ENCODE measurements at places on chromosomes 11 and 22. TPM values are rescaled to one million over a fixed set of nuclear protein-coding genes. Genes with fewer than 3 reads are reported as not detected.

DNA sequence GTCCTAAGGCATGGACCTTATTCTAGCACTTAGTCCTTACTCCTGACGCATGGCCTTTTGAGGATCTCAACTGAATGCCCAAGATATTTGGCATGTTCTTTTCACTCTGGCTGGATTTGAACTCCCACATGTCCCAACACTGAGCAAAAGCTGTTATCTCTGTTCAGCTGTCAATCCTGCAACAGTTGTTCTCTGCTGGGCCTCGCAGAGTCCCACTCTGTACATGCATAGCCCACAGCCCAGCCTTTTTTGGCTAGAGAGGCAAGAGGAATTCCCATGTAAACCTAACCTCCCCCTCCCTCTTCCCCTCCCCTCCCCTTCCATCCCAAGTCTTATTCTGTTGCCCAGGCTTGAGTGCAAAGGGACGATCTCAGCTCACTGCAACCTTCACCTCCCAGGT, 21.8 kb upstream of the DRG1 start:
- no peak for DNase-seq

DNA sequence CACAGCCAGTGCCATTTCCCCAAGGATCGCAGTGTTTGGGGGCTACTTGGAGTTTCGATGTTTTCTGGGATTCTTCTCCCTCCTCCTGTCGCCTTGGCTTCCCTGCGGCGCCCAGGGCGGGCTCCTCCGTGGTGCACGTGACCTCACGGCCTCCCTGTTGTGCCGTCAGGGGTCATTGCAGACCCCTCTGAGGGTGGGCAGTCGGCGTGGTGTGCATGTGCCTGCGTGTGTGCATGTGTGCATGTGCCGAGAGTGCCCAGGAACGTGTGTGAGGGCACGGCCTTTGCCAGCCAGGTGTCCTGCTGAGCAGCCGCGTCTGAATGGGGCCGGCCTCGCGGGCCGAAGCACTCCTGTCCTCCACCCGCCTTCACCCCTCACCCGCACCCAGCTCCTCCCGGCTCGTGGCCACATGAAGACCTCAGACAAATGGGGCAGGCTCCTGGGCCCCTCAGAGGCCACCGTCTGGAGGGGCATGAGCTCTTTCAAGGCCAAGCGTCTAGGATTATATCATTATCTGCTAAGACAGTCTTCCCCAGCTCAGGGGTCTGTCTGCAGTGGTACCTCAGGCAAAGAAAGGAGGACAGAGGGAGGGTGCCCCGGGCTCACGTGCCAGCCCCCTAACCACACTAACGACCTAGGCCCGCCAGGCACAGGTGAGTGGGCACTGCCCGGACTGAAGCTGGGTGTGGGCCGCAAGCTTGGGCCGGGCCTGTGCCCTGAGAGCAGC, 9.4 kb upstream of the MRPL23 start:
- peak; percentile 41 for DNase-seq

DNA sequence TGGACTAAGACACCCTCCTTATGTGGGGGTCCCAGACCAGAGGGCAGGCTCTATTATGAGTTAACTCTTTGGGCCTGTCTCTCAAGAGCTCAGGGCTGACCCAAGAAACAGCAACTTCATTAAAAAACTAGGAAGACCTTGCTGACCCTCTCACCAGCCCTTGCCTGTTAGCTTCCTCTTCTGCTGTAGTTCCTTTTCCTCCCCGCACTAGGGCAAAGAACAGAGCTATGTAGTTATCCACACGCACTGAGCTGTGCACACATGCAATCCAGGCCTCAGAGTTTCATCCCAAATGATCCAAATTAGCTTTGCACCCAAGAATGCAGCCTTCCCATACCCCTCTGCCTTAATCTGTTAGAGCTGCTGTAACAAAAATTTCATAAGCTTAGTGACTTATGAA, 539.6 kb upstream of the CADM1 start:
- no peak for DNase-seq

GRCh38 chr11:6629892-6630631, 10.8 kb upstream of the TPP1 start:
- no peak for DNase-seq

DNA sequence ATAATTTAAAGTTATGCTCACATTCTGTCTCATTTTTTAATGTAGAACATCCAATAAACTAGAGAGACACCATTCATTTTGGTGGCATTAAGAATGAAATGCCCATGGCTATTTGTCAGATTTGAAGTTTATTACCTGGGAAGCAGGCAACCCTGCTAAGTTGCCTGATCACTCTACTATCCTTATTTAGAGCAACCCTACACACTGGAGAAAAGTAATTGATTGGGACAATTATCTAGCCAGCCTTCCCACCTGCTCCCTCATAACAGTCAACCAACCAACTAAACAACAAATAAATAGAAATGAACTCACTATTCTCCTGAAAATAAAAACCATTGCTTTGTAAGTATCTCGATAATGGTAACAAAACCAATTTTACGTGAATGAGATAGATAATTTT, 1129.0 kb upstream of the TENM4 start:
- DNase-seq: no peak

- DNase-seq: peak; percentile 64
Observed at GRCh38 chr11:119320776-119321524, 4.0 kb upstream of the MCAM start.

DNA sequence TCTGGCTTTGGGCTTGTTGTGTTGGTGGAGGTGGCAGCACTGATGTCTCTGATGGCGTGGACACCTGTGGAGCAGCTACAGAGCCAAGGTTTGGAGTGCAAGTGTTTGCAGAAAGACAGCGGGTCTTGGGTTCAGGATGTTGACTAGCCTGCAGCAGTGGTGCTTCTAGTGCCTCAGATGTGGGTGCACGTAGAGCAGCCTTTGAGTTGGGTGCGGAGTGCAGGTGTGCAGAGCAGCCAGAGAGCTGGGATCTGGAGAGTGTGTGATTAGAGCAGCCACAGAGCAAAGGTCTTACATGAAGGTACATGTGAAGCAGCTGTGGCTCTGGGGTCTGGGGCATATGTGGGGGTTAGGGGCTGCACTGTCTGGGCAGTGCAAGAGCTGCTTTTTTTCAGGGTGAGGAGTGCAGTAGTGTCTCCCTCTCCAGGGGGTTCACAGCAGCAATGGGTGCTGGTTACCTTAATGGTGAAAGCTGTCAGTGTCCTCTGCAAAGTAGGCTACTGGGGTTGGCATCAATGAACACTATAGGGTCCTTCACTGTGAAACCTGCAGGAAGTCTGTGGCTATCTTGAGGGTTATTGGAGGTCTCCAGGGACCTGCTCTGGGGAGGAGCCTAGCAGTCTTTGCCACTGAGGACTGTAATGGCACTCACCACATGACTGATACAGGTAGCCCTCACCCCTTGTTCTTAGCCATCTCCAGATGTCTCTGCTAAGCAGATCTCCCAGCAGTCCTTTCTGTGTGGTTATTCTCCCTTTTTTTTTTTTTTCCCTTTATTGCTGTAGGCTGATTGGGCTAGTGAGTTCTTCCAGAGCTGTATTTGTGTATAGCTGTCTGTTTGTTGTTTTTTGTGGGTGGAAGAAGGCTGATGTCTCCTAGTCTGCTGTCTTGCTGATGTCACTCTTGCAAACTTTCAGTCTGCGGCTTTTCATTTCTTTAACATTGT, 14.3 kb downstream of the BIRC2 start:
- no peak for DNase-seq

DNA sequence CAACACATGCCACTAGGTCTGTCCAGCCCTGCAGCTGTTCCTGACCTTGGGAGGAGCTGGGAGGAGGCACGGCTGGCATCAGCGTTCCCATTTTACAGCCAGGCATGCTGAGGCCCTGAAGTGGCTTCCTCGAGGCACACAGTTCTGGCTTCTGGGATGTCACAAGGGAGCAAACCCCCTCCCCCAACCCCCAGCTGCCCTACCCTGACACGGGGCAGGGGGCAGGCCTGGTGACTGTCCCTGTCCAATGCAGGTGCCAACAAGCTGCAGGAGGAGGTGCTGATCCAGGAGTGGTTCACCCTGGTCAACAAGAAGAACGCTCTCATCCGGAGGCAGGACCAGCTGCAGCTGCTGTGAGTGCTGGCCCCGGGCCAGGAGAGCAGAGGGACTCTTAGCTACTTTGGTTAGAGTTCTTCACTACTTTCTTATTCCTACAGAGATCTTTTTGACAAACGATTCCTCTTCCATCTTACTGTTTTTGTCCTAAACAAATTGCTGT, 5.3 kb downstream of the KCNK7 start:
- no peak for DNase-seq

DNA sequence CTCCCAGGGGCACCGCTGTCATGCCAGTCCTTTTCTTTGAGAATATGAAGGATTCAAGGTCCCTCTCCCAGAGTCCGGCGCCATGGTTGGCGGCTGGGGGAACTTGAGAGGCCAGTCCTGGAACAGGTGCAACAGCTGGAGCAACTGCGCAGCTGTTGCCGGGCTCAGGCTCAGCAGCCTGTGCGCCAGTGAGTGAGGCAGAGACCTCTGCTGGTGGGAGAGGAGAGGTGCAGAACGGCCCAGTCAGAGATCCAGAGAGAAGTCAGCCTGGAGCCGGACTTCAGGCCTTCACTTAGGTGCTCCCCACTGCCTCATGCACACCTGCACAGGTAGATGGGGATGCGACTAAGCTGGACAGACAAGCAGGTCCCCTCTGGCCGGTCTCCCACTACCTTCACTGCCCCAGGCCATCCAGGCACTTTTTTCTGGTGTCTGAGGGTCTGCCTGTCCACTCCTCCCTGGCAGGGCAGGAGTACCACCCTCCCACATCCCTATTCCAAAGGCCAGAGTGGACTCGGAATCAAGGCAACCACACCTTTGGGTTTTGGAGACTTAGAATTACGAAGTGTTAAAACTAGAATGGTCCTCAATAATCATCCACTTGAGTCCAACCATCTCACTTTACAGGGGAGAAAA, 4.6 kb downstream of the CHRDL2 start:
- DNase-seq: peak; percentile 77

- DNase-seq: no peak
Observed at GRCh38 chr11:116857936-116858335, 20.5 kb upstream of the APOA1 start.

- DNase-seq: no peak
Observed at GRCh38 chr11:61121192-61121831, 19.0 kb downstream of the CD5 start.

MS4A15 gene
- 113 TPM for total RNA-seq

FAT3 gene
- total RNA-seq: 7.9 TPM

KRTAP5-8 gene
- not detected for total RNA-seq

RHOD gene
- 12.2 TPM for total RNA-seq

PATL1 gene
- 38.2 TPM for total RNA-seq

OSBP2 gene
- 3.1 TPM for total RNA-seq

OR56A1 gene
- not detected for total RNA-seq

TPCN2 gene
- total RNA-seq: 18.2 TPM

IFT27 gene
- 30.2 TPM for total RNA-seq

Measured in lower lobe of right lung (tissue), 2 donors.